Muscle of leg (tissue), 16 donors: ENCODE measurements at places on chromosomes 7 and 10. TPM values are rescaled to one million over a fixed set of nuclear protein-coding genes. Genes with fewer than 3 reads are reported as not detected.

- peak overlapping the region; percentile 85 for H3K27ac ChIP-seq
- DNase-seq, result peak; percentile 82
- no peaks in the 10 kb centered on the region for H3K36me3 ChIP-seq
- no peak overlapping the region for H3K4me3 ChIP-seq
- H3K4me1 ChIP-seq, result peaks cover 4% of the 10 kb centered on the region
Measured at GRCh38 chr10:59098387-59098786, 78.1 kb upstream of the PHYHIPL start.

DNA sequence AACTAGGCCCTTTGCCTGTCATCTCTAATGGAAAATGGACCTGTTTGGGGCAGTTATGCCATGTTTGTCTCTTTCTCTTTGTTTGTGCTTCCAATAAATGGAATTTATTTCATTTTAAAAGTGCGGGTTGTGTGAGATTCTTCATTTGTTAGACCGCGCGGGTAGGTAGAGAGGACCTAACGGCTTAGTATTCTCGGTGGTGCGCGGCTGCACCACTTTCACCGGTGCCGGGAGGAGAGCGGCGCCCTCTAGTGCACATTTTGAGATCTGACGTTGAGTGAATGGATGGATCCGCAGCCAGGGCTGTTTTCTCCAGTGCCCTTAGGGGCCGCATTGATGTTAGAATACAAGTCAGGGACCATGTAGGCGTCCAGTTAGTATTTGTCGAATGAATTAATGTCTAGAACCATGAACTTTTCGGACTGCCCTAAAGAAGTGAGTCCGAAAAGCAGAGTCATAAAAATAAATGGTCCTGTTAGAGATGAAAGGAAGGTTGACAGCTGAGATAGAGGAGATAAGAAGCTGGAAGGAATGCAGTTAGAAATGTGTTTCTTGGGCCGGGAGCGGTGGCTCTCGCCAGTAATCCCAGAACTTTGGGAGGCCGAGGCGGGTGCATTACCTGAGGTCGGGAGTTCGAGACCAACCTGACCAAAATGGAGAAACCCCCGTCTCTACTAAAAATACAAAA, 29.3 kb upstream of the GIMAP8 start:
- H3K4me3 ChIP-seq, result no peak overlapping the region
- H3K27ac ChIP-seq, result no peak overlapping the region
- peak; percentile 82 for DNase-seq
- no peaks in the 10 kb centered on the region for H3K27me3 ChIP-seq

- no peaks in the 10 kb centered on the region for H3K36me3 ChIP-seq
- peaks cover 4% of the 10 kb centered on the region for H3K4me1 ChIP-seq
- DNase-seq, result no peak
- H3K27ac ChIP-seq, result no peak overlapping the region
- no peak overlapping the region for H3K4me3 ChIP-seq
Measured at GRCh38 chr10:68088740-68089139, 13.7 kb upstream of the HERC4 start.

- H3K4me3 ChIP-seq, result no peak overlapping the region
- DNase-seq, result no peak
- no peaks in the 10 kb centered on the region for H3K36me3 ChIP-seq
- H3K27me3 ChIP-seq, result peaks cover 6% of the 10 kb centered on the region
- H3K27ac ChIP-seq, result no peak overlapping the region
Measured at GRCh38 chr7:116929021-116929420, 24.3 kb upstream of the ST7 start.

GRCh38 chr7:146781352-146782116, 664.9 kb downstream of the CNTNAP2 start:
- H3K27me3 ChIP-seq, result no peaks in the 10 kb centered on the region
- no peak for DNase-seq
- no peaks in the 10 kb centered on the region for H3K36me3 ChIP-seq

GRCh38 chr7:129646369-129647021, 35.0 kb downstream of the NRF1 start:
- no peak for DNase-seq
- H3K4me3 ChIP-seq, result no peak overlapping the region
- peaks cover 8% of the 10 kb centered on the region for H3K4me1 ChIP-seq

GRCh38 chr10:113562069-113562468, 9.2 kb downstream of the HABP2 start:
- H3K4me3 ChIP-seq, result no peak overlapping the region
- H3K27me3 ChIP-seq, result peaks cover 2% of the 10 kb centered on the region
- H3K4me1 ChIP-seq, result peaks cover 22% of the 10 kb centered on the region
- peak; percentile 43 for DNase-seq
- no peaks in the 10 kb centered on the region for H3K36me3 ChIP-seq

GRCh38 chr10:88385601-88386203, 197.4 kb downstream of the RNLS start:
- no peaks in the 10 kb centered on the region for H3K36me3 ChIP-seq
- no peak overlapping the region for H3K4me3 ChIP-seq
- H3K27me3 ChIP-seq, result no peaks in the 10 kb centered on the region
- DNase-seq, result peak; percentile 29
- H3K4me1 ChIP-seq, result peaks cover 6% of the 10 kb centered on the region

GRCh38 chr7:35802649-35803048, 1.8 kb downstream of the SEPTIN7 start:
- peak overlapping the region; percentile 94 for H3K4me3 ChIP-seq
- H3K36me3 ChIP-seq, result no peaks in the 10 kb centered on the region
- DNase-seq, result peak; percentile 24
- H3K27ac ChIP-seq, result peak overlapping the region; percentile 98

- H3K27ac ChIP-seq, result no peak overlapping the region
- H3K4me1 ChIP-seq, result no peaks in the 10 kb centered on the region
- no peak for DNase-seq
- no peaks in the 10 kb centered on the region for H3K27me3 ChIP-seq
Measured at GRCh38 chr10:60441515-60441914, 51.8 kb upstream of the ANK3 start.

- H3K27ac ChIP-seq, result peak within 1 kb of the TSS; percentile 90
- peaks cover 12% of the 10 kb centered on the region for H3K36me3 ChIP-seq
- H3K27me3 ChIP-seq, result peaks cover 30% of the 10 kb centered on the region
- peak; percentile 98 for DNase-seq
- H3K4me3 ChIP-seq, result peak within 1 kb of the TSS; percentile 82
Measured at GRCh38 chr10:129963641-129964501, at the start of gene EBF3. EBF3 (minus strand) TSS chr10:129964274; CDS start chr10:129963768, 506 bp downstream.

GRCh38 chr7:26052706-26053105, 99.3 kb upstream of the NFE2L3 start:
- no peaks in the 10 kb centered on the region for H3K36me3 ChIP-seq
- H3K27me3 ChIP-seq, result no peaks in the 10 kb centered on the region
- no peak overlapping the region for H3K4me3 ChIP-seq
- H3K27ac ChIP-seq, result no peak overlapping the region
- no peak for DNase-seq
- H3K4me1 ChIP-seq, result no peaks in the 10 kb centered on the region

DNA sequence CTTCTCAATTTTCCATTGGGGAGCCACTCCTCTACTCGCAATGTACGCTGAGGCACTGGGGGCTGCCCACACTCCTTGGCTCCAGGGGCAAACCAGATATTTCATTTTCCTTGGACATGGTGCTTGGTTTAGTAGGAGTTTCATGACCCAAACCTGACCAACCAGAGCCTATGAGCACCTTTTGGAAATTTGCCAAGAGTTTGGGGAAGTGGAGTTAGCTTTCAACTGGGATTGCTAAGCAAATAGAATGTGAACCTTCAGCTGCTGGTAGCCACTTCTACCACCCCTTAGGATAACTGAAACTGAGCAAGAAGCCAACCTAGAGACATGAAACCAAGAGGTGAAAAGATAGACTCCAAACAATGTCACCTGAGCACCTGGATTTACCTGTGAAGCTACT, 74.9 kb upstream of the COL13A1 start:
- H3K4me3 ChIP-seq, result no peak overlapping the region
- H3K36me3 ChIP-seq, result no peaks in the 10 kb centered on the region
- DNase-seq, result no peak
- no peak overlapping the region for H3K27ac ChIP-seq

DNA sequence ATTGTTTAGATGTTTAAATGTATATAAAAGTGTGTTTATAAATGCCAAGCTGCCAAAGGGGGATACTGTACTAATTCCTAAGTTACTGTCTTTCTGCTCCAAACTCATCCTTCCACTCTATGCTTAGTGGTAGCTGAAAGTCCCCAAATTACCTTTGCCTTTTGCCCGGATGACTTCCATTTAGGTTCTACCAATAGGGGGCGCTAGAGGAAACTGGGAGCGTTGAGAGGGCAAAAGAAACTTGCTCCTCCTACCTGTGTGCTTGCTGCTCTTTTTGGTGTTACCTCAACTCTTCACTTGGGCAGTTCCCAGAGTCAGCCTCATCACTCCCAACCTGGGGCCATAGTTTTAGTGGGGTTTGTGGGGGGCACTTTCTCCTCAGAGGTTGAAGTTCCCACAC, 5.9 kb upstream of the OR2A25 start:
- H3K36me3 ChIP-seq, result no peaks in the 10 kb centered on the region
- DNase-seq, result no peak
- no peaks in the 10 kb centered on the region for H3K27me3 ChIP-seq
- no peaks in the 10 kb centered on the region for H3K4me1 ChIP-seq

DNA sequence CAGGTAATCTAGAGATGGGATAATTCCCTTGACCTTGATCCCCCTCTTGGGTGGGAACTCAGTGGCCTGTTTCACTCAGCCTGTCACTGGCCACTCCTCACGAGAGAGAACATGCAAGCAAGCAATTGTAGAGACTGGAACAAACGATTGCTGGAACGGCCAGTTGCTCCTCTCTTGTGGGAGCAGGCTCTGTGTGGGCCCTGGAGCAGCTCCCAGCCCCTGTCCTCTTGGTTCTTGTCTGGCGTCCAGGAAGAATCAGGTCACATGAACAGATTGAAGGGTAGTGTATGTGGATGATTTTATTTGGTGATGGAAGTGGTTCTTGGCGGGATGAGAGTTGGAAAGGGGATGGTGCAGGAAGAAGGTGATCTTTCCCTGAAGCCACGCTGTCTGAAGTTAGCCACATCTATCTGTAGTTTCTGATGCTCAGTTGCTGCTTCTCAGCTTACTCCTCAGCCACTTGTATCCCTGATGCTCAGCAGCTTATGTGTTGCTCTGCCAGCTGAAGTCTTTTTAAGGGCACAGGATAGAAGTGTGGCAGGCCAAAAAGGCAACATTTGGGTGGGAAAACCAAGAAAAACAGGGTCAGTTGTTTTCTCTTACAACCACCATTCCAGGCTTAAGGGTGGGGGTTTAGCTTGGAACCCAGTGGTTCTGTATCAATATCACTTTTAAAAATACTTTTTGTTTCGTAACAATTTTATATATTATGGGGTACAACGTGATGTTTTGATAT, 15.9 kb downstream of the RNF133 start:
- peaks cover 4% of the 10 kb centered on the region for H3K4me1 ChIP-seq
- no peaks in the 10 kb centered on the region for H3K27me3 ChIP-seq
- H3K27ac ChIP-seq, result no peak overlapping the region
- H3K4me3 ChIP-seq, result no peak overlapping the region
- no peak for DNase-seq
- H3K36me3 ChIP-seq, result no peaks in the 10 kb centered on the region

DNA sequence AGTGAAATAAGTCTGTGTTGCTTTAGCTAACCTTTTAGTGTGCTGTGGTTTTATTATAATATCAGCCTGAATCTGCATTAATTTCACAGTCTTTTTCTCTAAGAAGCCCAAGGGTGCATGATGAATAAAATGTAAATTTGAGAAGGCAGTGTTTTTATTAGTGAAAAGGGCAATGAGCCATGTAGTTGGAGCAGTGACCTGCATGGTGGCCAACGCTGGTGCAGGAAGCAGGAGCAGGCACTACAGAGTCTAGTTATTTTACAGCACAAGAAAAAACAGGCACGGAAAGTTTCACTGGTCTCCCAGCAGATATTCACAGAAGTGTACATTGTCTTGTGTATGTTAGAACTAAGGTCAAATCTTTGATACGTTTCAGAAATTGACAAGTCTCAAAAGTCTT, 247.8 kb downstream of the CELF2 start:
- H3K27ac ChIP-seq, result no peak overlapping the region
- peaks cover 16% of the 10 kb centered on the region for H3K4me1 ChIP-seq

DNA sequence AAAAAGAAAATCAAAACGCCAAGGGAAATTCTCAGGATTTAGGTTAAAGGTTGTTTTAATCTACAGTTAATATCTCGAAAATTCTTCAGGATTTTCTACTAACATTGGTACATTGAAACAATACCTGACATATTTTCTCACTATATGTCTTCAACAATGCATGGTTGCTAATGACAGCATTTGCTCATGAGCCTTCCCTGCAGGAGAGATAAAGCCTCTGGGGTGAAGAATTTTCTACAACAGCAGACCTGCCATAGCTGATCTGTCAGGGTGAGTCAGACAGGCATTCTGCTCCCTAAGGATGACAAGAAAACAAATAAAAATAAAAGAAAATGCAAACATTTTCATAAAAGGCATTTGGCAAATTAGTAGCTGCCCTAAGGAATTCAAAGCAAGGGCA, 11.7 kb upstream of the GPR37 start:
- no peaks in the 10 kb centered on the region for H3K4me1 ChIP-seq
- H3K27ac ChIP-seq, result no peak overlapping the region
- no peak for DNase-seq
- no peak overlapping the region for H3K4me3 ChIP-seq
- no peaks in the 10 kb centered on the region for H3K27me3 ChIP-seq

DNA sequence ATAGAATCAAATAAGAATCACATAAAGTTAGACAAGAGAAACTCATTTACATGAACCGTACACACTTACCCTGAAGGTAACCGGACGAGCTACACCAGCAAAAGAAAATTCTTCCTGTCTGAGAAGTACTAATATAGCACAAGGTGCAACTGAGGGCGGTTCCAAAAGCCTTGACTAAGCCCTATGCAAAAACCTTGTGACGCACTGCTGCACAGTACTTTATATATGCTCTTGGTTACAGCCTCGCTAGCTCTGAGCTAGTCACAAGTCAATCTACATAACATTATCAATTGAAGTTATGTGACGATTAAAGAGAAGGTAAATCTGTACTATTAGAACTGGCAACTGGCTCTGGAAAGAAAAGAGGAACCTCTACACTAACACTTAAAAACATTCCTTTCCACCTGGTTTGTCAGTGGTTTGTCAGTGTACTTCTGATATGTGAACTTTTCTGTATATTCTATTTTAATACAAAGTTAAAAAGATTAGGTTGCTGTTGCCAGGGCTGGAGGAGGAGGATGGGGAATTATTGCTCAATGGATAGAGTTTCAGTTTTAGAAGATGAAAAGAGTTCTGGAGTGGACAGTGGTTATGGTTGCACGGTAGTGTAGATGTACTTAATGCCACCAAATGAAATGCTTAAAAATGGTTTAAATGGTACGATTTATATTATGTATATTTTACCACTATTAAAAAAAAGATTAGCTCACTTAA, 21.6 kb downstream of the NT5C3A start:
- no peak for DNase-seq
- no peak overlapping the region for H3K27ac ChIP-seq
- H3K36me3 ChIP-seq, result no peaks in the 10 kb centered on the region
- H3K4me3 ChIP-seq, result no peak overlapping the region

DNA sequence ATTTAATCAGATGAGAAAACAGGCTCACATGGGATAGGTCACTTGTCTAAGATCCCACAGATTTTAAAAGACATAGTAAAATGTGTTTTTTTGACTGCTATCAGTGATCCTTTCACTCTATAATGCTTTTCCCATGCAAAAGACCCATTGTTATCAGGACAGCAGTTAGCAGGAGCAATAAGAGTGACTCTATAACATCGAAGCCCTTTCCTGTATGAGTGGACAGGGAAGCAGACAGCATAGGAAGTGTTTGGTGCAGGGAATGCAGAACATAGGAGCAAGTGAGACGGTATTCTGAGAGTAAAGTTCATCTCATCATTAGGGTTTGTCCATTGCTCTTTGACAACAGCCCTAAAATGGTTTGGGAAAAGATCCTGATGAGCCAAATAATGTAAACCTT, 68.5 kb downstream of the SLC25A13 start:
- no peaks in the 10 kb centered on the region for H3K4me1 ChIP-seq
- no peaks in the 10 kb centered on the region for H3K27me3 ChIP-seq
- H3K4me3 ChIP-seq, result no peak overlapping the region
- DNase-seq, result no peak
- H3K27ac ChIP-seq, result no peak overlapping the region
- no peaks in the 10 kb centered on the region for H3K36me3 ChIP-seq

CHAT gene
- total RNA-seq, result not detected

OLAH gene
- total RNA-seq, result 0.13 TPM

CDHR3 gene
- total RNA-seq, result 10.1 TPM

YKT6 gene
- 37.9 TPM for total RNA-seq

PRKAG2 gene
- total RNA-seq, result 3.9 TPM
